ENCODE measurements at places on chromosomes 3 and 15.

GRCh38 chr15:22979238-22980188 lies 655 bp downstream of the CYFIP1 start:
- DNase-seq: peak; percentile 4

DNA sequence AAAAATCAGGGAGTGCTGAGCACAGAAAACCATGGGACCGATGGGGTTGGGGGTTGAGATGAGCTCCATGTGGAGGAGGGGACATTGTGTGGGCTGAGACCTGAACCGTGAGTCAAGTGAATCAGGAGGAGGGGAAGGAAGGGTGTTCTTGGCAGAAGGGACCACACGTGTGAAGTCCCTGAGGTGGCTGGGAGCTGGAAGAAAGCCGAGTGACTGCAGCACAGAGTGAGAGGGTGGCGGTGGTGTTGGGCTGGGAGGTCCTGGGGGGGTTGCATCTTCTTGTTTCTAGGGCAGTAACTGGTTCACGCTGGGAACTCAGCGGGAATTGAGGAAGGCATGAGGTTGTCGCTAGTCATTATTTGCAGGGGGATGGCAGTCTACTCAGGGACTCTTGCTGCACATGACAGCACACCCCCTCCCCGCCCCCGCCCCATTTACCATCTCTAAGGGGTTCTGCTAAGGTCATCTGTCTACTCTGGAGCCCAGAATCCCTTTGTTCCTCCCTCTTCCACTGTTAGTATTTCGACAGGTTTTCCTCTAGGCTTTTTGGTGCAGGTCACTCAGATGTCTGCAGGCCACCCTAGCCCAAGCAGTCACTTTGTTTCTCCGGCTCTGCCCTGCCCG lies 254.3 kb downstream of the TLE3 start:
- no peak for DNase-seq

DNA sequence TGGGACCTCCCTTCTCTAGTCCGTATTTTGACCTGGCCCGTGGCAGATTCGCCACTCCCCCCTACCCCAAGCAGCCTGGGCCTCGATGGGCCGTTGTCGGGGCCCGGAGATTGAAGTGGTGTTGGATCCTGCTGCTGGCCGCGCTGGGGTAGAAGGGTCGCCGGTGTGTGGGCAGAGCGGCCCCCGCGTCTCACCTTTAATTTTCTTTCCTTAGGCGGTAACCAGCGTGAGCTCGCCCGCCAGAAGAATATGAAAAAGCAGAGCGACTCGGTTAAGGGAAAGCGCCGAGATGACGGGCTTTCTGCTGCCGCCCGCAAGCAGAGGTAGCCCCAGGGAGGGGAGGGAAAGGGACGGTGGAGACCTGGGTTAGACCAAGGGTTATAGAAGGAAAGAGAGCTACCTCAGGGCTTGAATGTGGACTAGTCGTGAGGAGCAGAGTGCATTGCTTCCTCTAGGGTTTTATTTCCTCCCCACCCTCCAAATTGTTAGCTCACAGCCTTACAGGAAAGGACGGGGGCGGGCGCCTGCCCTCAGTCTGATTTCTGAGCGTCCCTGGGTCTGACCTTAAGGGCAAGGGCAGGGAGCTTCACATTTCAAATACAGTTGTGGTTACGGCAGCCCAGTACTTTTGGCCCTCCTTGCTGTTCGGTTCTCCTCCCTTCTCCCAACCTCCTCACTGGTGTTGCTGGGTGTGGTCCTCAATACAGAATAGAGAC lies 799 bp downstream of the SERF2 start:
- no peak for DNase-seq

DNA sequence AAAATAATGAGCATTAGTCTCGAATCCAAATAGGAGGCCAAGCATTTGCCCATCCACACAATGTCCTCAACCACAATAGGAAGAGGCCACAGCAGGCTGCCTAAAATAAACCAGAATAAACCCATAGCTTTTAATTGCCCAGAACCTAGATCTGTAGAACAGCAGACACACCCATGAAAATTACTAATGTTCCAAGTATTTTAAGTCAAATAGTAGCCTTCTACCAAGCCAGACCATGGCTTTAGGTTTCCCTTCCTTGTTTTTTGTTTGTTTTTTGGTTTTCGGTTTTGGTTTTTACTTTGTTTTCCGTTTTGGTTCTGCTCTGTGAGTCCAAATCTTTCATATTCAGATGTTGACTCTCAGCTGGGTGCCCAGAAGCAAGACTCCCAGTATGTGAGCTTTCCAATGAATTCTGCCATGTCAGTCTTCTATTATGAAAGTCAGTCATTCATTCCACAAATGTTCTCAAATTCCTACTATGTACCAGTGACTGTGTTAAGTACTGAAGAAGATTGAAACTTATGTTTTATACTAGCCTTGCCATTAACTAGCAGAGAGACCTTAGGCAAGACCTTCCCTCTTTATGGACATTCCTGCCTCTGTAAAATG lies 57.8 kb upstream of the BOC start:
- no peak for DNase-seq

- DNase-seq: no peak
Measured at GRCh38 chr15:60221356-60221755, 176.4 kb downstream of the ANXA2 start.

- DNase-seq: no peak
Measured at GRCh38 chr15:99502182-99502581, 63.6 kb upstream of the MEF2A start.

GRCh38 chr3:51673802-51674654 lies 3.0 kb downstream of the TEX264 start:
- no peak for DNase-seq

- no peak for DNase-seq
Measured at GRCh38 chr15:49815526-49815925, 194.7 kb downstream of the DTWD1 start.

DNA sequence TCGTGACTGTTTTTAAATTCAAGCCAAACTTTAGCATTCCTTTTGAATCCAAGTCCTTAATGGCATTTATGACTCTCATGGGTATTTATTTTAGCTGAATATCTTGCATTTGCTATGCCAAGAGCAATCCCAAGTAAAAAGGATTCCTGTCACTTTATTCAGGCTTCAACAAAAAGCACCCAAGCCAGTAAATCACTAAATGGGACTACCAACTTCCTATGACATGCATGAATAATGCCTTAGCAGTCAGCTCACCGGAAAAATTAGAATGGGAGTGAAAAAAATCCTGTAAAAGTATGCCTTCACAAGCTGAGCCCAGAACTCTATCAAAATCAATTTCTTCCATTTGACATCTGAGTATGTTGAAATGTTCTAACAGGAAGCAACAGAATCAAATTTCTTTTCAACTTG lies 1297.9 kb downstream of the ROBO2 start:
- no peak for DNase-seq

GRCh38 chr15:36921484-36922091 lies 178.8 kb downstream of the MEIS2 start:
- no peak for DNase-seq

DNA sequence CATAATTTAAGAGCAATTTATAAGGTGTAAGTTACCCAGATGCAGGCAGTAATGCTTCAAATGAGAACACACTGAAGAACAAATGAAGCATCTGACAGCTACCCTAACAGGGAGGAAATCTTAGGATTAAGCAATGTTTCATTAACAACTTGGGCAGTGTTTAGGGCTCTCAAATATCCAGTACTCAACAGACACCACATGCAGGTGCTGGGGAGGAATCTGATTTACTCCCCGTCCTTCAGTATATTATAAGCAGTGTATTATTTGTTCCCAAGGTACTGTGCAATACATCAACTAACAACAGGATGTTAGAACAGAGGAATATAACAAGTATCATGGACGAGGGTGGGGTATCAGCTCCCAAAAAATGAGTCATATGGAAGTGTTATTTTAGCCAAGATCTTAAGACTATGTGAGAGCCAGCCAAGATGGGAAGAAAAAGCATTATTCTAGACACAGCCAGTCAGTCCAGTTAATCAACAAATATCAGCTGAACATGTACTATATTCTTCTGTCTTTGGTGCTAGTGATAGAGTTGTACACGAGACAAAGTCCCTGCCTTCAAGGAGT lies 20.4 kb downstream of the BTBD1 start:
- no peak for DNase-seq

DNA sequence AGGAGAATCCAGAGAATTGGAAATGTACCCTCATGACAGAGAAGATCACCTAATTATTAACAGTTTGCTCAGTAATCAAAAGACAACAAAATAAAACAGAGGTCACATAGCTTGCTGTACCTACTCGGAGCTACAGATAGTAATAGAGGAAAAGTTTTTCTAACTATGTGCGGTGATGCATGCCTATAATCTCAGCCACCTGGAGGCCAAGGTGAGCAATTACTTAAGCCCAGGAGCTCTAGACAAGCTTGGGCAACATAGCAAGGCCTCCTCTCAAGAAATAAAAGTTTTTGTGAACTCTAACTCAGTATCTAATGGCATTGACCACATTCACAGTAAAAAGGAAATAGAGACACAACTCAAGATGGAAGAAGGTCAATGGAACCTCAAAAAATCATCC lies 243.6 kb downstream of the ATP8B4 start:
- no peak for DNase-seq

DNA sequence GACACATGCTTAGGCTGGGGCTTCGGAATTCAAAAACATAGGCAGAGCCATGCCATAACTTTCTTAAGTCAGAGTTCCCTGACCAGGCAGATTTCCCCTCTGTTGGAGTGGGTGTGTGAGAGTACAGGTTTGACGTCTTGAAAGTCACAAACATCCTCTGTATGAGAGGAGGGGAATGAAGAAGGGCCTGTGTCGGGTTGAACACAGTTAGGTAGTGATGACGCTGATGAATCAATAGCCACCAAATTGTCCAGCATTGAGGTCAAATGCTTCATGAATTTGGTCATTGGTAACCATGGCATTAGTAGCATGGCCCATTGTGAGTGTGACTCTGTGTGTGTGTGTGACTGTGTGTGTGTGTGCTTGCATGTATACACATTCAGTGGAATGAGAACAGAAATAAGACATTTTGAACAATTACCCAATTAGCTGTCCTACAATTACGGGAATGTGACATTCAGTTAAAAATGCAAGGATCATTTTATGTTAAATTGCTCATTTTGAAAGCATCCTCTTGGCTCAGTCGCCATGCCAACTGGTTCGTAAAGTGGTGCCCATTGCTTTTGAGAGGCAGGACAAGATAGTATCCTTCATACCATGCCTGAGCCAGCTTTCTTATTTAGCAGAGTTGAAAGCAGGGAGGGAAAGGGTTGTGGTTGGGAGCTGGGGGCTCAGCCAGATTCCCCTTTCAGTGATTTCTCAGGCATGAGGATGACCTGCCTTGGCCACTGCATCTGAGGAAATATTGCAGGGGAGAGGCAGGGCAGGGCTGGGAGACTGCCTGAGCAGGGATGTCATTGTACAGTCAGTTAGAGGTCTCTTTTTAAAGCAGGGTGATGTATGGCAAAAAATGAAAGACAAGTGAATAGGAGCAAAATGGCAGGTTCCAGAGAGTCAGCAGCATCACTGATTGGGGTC lies 35.4 kb downstream of the RBP2 start:
- no peak for DNase-seq

GRCh38 chr3:105533960-105534359 lies 167.3 kb downstream of the ALCAM start:
- DNase-seq: no peak

DNA sequence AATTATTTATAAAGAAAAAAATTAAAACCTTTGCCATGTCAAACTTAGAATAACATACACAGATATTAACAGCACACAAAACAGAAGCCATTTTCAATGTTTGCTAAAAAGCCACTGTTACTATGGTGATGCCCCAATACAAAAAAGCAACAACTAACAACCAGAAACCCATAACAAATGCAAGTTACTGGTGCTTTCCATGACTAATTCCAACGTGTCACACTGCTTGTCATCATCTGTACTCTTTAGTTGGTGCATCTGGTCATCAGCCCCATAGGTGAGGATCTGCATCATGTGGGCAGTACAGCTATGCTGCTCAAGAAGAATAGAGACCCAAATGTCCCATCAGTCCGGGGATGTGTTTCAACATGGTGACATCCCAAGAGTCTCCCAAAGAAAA lies 52.8 kb downstream of the ATP8B4 start:
- DNase-seq: no peak

DNA sequence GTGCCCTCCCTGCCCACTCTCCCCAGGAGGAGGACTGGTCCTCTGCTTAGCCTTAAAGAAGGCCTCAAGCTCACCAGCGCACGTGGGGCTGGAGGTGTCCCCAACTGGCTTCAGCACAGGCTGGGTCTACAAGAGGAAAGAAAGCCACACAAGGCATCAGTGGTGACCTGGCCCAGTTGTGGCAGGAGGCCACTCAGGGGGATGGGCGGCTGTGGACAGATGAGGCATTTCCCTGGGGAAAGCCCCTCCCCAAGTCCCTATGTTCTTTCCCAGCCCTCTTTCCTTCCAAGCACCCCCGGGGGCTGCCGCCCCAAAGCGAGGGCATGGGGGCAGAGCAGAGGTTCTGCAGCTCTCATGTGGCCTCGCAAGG lies 155.2 kb upstream of the TLE3 start:
- no peak for DNase-seq

DNA sequence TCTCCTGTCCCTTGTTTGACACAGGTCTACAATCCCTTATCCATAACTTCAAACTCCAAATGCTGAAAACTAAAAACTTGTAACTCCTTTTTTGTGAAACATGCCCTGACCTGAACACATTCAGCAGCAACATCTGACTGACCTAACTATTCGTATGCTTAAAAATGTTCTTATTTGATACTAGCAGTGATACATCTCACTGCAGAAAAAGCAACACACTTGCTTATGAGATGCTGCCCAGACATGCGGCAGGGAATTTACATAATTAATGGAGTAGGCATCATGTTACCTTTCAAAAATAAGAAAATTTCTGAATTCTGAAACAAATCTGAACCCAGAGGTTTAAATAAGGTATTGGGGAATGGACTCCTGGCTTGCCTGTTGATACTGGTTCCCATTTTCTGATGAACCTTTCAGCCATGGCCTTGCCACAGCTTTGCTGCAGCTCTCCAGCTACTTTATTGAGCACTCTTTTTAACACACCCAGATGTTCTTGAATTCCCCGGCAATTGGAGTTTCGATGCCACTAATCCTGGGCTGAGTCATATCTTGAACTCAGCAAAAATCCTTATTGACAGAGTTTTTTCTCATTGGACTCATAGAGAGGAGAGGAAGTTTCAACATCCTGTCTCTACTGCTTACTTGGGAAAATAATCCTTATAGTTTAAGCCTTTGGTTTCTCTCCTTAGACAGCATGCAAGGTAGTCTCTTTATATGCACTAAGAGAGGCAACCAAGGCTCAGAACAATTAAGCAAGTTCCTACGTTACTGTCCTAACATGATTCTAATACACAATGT lies 296.6 kb upstream of the LMCD1 start:
- DNase-seq: no peak

DNA sequence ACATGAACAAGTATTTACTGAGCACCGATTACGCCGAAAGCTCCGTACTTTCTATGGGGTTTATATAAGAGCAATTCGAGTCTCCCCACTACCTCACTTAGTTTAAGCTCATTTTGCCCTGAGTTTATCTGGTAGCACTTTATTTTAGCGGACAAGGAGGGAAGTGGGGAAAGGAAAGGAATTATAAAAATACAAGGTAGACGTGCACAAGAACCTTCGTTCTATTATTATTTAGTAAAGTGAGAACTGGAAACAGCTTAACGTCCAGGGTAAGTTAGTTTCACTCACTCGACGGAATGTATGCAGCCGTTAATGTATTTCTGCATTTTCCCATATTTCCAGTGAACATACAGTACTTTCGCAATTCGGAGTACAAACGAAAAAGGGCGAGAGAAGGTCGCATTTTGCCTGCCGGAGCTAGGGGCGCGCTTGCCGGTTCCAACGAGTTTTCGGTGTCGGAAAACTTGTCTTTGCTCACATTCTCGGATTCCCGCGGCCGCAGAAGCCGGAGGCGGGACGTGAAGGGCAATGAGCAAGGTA lies 1.2 kb upstream of the STT3B start:
- no peak for DNase-seq

- DNase-seq: no peak
Measured at GRCh38 chr15:89184886-89185526, 36.4 kb downstream of the RLBP1 start.

GRCh38 chr3:139427283-139428060 lies 38.0 kb upstream of the COPB2 start:
- DNase-seq: no peak
